ENCODE measurements at places on chromosomes 2 and 18.

- DNase-seq: no peak
Observed at GRCh38 chr2:201880993-201881611, 74.8 kb downstream of the CDK15 start.

- no peak for DNase-seq
Observed at GRCh38 chr18:75132098-75132870, 76.7 kb downstream of the PTGR3 start.

- DNase-seq: no peak
Observed at GRCh38 chr2:191611614-191612013, 66.3 kb upstream of the NABP1 start.

GRCh38 chr2:43159797-43160196, 66.6 kb downstream of the ZFP36L2 start:
- DNase-seq: no peak

- DNase-seq: no peak
Observed at GRCh38 chr2:172572981-172573380, 17.1 kb downstream of the PDK1 start.

DNA sequence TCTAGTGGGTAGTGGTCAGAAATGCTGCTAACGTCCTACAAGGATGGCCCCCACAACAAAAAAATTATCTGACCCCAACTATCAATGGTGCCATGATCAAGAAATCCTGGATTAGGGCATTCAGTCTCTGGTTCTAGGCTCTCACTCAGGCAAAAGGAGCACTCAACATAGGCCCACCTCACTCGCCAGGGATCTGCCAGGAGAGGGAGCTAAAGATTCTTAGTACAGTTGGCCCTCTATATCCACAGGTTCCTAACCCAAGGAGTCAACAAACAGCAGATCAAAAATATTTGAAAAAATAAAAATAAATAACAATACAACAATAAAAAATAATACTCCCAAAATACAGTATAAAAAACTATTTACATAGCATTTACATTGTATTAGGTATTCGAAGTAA, 10.0 kb downstream of the SLC4A5 start:
- DNase-seq: no peak

GRCh38 chr2:117785740-117786139, 28.8 kb upstream of the DDX18 start:
- DNase-seq: no peak

- DNase-seq: no peak
Observed at GRCh38 chr2:100196786-100197494, 54.5 kb upstream of the AFF3 start.

DNA sequence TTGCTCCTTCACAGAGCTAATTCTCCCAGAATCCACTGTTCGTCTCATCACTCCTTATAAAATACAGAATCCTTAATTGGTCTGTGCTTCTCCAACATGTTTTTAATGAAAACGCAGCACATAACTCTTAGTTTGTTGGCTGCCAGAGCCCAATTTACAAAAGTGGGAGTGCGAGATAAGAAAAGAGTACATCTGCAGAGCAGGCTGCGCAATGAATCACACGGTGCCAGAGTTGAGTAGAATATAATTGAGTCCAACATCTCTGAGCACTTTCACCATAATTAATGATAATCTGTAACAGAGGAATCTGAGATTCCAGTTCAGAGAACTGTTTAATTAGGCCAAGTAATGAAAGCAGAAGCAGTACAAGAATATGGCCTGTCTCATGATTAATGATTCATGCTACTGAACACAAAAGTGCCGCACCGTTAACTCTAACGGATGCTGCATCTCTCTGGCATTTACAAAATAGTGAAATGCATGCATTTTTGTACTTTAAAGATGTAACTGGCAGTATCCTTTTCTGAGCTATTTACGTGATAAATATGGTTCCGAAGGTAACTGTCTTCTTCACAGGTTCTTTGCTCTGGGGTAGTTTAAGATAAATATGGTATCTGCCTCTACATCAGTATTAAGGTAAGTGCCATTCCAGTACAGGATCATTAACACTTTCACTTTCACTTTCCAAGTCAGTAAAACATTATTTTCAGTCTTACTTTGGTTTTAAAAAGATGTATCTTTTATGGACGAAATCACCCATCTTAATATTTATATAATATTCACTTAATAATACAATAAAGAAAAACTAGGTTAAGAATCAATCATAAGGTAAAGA, 785.6 kb downstream of the NR4A2 start:
- DNase-seq: no peak

Data from left hindlimb (tissue), 1 donor.